Stimulated activated CD8-positive, alpha-beta memory T cell treated with anti-CD3 and anti-CD28 coated beads, Interleukin-7, amount 100 ng/mL, for 24 hours (primary cell): ENCODE measurements at places on chromosomes 11 and 22.

DNA sequence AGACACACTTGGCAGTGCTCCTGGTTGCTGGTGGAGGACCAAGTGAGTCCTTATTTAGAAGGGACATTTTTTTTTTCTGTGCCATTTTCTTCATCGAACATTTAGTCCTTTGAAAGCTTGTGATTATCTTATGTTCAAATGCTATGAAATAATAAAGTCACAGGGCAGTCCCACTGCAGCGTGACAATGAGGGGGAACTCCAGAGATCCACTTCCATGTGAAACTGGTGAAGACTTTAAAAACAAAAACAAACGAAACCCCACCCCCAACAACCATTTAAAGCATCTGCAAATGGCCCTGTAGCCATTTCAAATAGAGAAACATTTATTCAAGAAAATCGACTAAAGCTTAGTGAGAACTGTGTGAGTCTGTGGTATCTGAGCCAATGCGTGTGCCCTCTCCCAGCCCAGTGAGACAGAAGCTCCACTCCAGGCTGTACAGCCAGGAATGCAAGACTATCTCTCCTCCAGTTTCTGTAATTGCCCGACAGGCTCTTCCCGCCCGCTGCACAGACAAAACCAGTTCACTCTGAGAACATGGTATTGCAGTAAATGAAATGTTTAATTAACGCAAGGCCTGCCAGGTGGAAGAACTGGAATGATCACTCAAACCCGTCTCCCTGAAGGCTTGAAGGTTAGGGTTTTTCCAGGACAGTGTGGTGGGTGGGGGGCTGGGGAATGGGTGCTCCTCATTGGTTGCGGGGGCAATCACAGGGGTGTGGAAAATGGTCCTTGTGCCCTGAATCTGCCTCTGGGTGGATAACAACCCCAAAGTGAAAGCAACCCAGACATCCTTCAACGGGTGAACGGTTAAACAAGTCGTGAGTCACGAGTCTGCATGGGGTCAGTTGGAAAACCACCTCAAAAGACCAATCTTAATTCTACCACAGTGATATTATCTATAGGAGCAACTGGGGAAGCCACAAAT lies 8.4 kb downstream of the KRTAP5-6 start:
- DNase-seq, result no peak

DNA sequence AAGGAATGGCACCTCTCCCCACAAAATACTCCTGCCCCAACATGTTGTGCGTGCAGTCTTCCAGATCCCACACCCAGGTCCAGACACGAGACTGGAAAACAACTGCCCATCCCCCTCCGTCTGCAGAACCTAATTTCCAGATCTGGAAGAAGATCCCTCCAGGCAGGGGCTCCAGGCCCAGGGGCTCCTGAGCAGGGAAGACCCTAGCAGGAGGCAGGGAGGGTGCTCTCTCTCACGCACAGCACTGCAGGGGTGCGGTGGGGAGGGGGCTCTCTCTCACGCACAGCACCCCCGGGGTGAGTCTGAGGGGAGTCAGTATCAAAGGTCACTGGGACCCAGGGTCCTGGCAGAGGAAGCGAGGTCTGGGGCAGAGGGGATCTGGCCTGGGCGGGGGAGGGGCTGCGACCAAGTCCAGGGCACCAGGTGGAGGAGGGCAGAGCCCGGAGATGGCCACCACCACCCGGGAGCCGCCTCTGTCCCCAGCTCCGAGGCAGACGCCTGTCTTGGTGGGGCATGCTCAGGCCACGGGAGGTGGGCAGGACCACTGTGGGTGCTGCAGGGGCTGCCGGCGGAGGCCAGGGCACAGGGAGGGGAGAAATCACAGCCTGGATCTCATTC lies 1.7 kb downstream of the MLC1 start:
- DNase-seq, result no peak

DNA sequence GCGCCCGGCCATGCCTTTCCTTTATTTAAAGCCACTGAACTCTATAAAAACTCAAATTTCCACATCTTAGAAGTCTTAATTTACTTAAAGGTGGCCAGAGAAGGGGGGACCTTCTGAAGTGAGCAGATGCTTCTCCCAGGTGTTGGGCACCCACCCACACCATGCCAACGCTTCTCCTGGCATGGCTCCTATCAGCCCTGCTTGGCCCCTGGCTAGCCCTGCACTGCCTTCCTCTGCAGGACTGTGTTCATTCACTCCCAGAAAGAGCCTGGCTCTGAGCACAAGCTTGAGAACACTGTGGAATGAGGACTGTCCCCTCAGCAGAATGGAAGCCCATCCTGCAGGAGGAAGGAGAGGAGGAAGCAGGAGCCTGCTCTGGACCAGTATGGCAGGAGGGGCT lies 34.6 kb upstream of the ARFGAP3 start:
- DNase-seq, result no peak

DNA sequence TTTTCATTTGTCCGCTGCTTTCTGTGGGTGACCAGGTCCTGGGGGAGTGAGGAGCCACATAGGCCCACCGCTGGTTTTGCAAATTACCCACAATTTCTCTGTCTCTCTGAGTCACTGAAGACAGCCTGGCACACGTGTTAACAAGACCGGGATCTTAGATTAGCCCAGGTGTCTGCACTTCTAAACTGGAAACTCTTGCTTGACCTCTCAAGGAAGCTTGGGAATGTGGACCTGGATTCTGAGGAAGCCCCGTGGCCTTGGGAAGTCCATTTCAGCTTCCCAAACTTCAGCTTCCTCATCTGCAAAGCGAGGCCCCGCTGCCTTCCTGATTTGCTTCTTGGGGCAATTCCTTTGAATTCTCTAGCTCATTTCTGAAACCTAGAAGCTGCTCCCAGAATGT lies 119.9 kb downstream of the KIAA1671 start:
- no peak for DNase-seq

DNA sequence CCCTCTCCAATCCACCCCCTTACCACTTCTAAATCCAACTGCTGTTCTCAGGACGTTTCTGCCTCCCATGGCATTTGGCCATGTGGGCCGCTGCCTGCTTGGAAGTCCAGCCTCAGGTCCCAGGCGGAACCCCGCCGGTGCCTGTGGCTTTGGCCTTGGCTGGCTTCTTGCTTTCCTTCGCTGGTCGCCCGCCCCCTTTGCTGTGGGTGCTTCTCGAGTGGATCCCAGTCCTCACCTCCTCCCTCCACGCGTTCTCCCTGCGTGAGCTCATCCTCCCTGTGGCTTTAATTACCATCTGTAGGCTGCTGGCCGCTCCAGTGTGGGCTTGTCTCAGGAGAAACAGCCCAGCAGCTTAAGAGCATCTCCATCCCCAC lies 111.7 kb downstream of the NECTIN1 start:
- DNase-seq, result no peak
